ENCODE measurements at places on chromosomes 2 and 18.

DNA sequence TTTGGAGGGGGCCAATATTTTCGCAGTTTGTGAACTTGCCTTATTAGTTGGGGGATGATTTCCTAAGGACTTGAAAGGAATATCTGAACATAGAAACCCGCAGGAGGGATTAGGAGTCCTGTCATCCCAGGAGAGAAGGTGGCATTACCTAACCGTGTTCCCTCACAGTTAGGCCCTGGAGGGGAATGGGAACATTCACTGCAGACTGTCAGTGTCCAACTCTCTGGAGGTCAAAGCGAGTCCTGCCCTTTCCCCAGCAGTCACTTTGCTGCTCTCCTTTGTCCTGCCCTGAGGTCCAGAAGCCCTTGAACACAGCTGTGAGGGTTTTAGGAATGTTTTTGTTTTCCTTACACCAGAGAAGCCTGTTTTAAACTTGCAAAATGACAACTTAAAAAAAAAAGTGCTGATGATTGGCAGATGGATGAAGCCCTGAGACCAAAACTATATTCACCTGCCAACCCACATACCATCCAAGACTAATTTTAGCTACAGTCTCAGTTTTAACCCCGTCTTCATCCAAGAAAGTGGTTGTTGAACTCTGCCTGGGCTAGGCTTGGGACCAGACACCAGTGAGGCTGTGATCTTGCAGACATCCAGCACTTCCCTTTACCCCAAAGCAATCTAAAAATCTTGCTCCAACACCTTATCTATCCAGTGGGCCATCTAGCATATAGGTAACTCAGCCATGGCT, 90.5 kb upstream of the MEX3C start:
- no peak for DNase-seq

- DNase-seq = no peak
Measured at GRCh38 chr2:12369566-12369965, 347.2 kb upstream of the TRIB2 start.

DNA sequence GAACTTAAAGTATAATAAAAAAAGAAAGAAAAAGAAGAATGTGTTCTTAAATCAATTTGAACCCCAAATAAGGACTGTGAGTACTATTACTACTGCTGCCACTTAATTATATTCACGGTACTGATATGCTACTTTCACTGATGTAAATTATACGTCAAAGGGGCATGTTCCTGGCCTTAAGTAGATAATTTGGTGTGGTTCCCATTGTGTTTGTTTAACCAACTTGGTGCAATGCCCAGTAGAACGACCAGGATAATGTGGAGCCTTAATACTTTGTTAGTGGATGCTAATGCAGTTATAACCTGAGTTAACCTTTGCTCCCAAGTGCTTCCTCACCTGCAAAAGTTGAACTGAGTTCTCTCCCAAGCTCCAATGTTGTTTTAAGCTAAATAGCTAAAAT, 142.0 kb downstream of the NR4A2 start:
- no peak for DNase-seq

DNA sequence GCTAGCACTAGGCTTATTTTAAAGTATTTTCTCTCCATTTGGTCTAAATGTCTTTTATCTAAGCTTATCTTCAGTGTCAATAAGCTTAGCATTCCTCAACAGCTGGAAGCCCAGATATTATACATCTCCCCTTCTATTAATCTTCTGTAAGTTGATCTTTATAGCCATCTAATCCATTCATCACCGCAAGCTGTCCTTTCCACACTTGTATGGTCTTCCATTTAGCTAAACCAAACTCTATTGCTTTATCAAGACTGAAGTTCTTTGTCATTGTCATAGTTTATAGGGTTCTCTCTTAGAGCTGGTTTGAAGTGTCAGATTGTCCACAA, 101.3 kb upstream of the GPR45 start:
- no peak for DNase-seq

DNA sequence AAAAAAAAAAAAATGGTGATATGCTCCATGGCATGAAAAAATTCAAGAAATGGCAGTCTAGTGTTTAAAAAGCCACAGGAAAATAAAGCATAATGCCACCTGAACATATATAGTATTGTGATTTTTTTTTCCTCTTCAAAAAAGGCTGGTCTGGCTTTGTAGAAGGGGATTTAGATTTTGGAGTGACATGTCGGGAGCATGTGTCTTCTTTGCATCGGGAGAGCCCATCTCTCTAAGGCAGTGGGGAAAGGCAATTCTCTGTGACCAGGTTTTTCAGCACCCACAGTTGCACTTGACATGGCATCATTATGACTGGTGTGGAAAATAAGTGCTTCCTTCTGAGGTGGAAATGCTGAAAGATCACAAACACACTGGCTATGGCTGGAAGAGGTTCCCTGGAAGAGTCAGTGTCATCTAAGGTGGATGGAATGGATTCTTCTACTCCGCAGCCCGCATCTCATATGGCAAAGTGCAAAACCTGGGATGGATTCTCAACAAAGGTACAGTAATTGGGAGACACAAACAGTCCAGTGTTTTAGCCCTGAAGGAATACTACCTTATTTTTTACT, 172.5 kb downstream of the AGAP1 start:
- peak; percentile 73 for DNase-seq
